ENCODE measurements at places on chromosomes 1 and 21. TPM values are rescaled to one million over a fixed set of nuclear protein-coding genes. Genes with fewer than 3 reads are reported as not detected.

The KLHDC9 gene
- total RNA-seq: 5.6 TPM

- no peaks in the 10 kb centered on the region for H3K4me1 ChIP-seq
- H3K4me3 ChIP-seq: no peak overlapping the region
- DNase-seq: no peak
- no peaks in the 10 kb centered on the region for H3K36me3 ChIP-seq
- no peaks in the 10 kb centered on the region for H3K27me3 ChIP-seq
Measured at GRCh38 chr1:40595623-40596022, 64.2 kb downstream of the ZNF684 start.

The CLCA4 gene
- not detected for total RNA-seq

The CYP4B1 gene
- 3.1 TPM for total RNA-seq

The SLC9C2 gene
- not detected for total RNA-seq

- peak within 1 kb of the TSS; percentile 91 for H3K27ac ChIP-seq
- H3K4me1 ChIP-seq: peaks cover 45% of the 10 kb centered on the region
- H3K36me3 ChIP-seq: peaks cover 13% of the 10 kb centered on the region
- peak; percentile 72 for DNase-seq
Measured at GRCh38 chr1:44031252-44032169, at the start of gene SLC6A9. Gene SLC6A9, minus strand, starts transcription at chr1:44031462. Its CDS starts 7,185 bp downstream, at chr1:44024277.

DNA sequence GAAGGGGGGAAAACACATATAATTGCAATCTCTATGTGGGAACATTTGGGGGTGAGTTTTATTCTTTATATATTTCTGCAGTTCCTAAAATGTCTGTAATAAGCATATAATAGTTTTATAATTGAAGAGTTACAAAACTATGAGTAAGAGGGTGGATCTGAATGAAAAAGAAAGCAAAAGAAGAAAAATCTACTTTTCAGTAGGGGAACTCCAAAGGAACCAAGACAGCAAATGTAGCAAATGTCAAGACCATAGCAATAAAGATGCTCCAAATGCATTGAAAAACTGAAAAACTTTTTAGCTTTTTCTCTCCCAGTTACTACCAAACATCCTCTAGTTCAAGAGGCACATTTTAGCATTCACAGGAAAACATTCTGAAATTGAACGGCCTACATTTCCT, 434.8 kb downstream of the LMO4 start:
- H3K4me1 ChIP-seq: no peaks in the 10 kb centered on the region
- no peaks in the 10 kb centered on the region for H3K36me3 ChIP-seq
- H3K27me3 ChIP-seq: no peaks in the 10 kb centered on the region
- no peak overlapping the region for H3K27ac ChIP-seq
- DNase-seq: no peak
- no peak overlapping the region for H3K4me3 ChIP-seq
